ENCODE measurements at places on chromosomes 1 and 21. TPM values are rescaled to one million over a fixed set of nuclear protein-coding genes. Genes with fewer than 3 reads are reported as not detected.

The SDCCAG8 gene
- 14.2 TPM for total RNA-seq

The TCP10L gene
- 6.8 TPM for total RNA-seq

The RAB42 gene
- 1.7 TPM for total RNA-seq

The DNAI4 gene
- 3.4 TPM for total RNA-seq

The CFAP74 gene
- not detected for total RNA-seq

The NCAM2 gene
- 0.38 TPM for total RNA-seq

The FAM89A gene
- total RNA-seq, result 8.3 TPM

The FMO2 gene
- total RNA-seq, result 1.6 TPM

The ZNF362 gene
- total RNA-seq, result 3.4 TPM

The IL20 gene
- total RNA-seq, result not detected

The LCE1C gene
- not detected for total RNA-seq

The PTGFR gene
- total RNA-seq, result 3.1 TPM

The GJC2 gene
- 0.15 TPM for total RNA-seq

The OR2T5 gene
- not detected for total RNA-seq

The PYHIN1 gene
- 0.73 TPM for total RNA-seq

The UBASH3A gene
- total RNA-seq, result 0.50 TPM

The PKLR gene
- total RNA-seq, result 58.0 TPM

The ZNF648 gene
- 1.5 TPM for total RNA-seq

The SV2A gene
- total RNA-seq, result 0.12 TPM

The LIN28A gene
- total RNA-seq, result not detected

The SPEN gene
- total RNA-seq, result 21.5 TPM

The WRAP73 gene
- total RNA-seq, result 5.6 TPM

The LMX1A gene
- total RNA-seq, result 0.14 TPM

The GBP5 gene
- 1.3 TPM for total RNA-seq

The C1orf141 gene
- not detected for total RNA-seq

The GJA9 gene
- not detected for total RNA-seq

The AMPD1 gene
- 0.13 TPM for total RNA-seq

The SETSIP gene
- not detected for total RNA-seq

The RXRG gene
- total RNA-seq, result not detected

The ANKRD35 gene
- total RNA-seq, result 2.5 TPM

The UBXN10 gene
- 2.4 TPM for total RNA-seq

The CAPZB gene
- 53.5 TPM for total RNA-seq

The TARBP1 gene
- 8.4 TPM for total RNA-seq

The GCSAML gene
- total RNA-seq, result not detected

The TDRD5 gene
- not detected for total RNA-seq

The CACNA1S gene
- not detected for total RNA-seq

The ASAP3 gene
- 17.6 TPM for total RNA-seq

The KLHDC7A gene
- total RNA-seq, result 3.9 TPM

The ETV3L gene
- total RNA-seq, result not detected

The INKA2 gene
- 2.2 TPM for total RNA-seq

The GSTM3 gene
- 19.2 TPM for total RNA-seq
